Coronary artery (tissue), 2 donors: ENCODE measurements at places on chromosomes 11 and 22.

- DNase-seq = no peak
These were observed 69.1 kb downstream of the SMCO4 start for GRCh38 chr11:93474123-93474522.

DNA sequence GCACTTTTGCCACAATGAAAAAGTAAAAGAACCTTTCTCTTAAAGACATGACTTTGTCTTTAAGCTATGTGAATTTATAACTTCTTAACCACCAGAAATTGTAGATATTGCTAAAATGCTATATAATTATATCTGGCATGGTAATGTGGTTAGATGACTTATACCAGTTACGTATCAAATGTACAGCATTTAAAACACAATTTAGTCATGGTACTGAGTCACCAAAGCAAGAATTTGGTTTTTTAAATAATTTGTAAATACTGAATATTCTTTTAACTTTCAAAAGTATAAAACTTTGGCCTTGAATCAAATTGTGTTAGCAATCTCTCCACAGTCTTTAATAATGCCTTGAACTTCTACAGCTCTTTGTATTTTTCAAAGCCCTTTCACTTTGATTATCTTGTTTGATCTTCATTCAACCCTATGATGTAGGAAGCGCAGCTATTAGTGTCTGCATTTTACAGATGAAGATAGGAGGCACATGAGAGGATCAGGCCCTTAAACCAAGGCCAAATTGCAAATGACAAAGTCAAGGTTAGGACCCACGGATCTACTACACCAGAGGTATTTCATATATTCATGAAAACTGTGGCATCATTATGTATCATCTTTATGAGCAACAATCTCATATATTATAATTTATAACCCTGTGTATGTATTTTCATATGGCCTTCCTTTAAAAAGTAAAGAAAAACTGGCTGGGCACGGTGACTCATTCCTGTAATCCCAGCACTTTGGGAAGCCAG, 4.4 kb upstream of the SYTL2 start:
- no peak for DNase-seq

DNA sequence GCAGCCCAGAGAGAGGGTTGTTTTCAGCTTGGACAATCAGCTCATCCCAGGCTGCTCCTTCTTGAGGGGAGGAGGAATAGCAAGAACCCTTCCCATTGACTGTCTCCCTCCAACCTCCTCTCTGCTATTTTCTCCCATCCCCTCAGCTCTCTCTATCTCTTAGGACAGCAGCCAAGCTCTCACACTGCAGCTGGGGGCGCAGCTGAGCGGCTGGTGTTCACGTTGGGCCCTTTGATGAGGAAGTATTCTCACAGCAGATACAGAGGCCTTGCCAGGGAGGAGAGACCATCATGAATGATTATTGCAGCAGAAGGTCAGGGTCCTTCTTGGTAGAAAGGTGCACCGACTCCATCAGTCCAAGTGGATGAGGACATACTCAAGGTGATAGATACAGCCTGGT, 26.5 kb upstream of the CADM1 start:
- no peak for DNase-seq

- DNase-seq = peak; percentile 61
These were observed 88.9 kb downstream of the KCNQ1 start for GRCh38 chr11:2533587-2534133.

GRCh38 chr11:65437436-65438227, 15.0 kb downstream of the NEAT1 start:
- DNase-seq = peak; percentile 71

DNA sequence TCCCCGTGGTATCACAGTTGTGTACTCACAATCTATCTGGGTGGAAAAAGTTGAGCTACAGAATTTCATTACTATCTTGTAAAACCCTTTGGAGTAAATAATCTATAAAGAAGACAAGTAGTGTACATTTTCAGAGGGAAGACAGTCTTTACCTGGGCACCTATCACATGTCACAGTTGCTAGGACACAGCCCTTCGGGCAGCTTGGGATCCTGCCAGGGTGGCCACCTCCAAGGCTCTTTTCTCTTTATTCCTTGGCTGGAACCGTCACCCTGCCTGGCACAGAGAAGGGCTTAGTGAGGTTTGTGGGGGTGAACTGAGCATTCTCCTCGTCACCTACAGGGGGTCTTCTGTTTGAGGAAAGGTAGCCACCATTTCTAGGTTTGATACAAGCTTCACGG, 23.6 kb downstream of the LRRC74B start:
- DNase-seq = no peak
